Pons (tissue), 1 donor: ENCODE measurements at places on chromosomes 6 and 20.

DNA sequence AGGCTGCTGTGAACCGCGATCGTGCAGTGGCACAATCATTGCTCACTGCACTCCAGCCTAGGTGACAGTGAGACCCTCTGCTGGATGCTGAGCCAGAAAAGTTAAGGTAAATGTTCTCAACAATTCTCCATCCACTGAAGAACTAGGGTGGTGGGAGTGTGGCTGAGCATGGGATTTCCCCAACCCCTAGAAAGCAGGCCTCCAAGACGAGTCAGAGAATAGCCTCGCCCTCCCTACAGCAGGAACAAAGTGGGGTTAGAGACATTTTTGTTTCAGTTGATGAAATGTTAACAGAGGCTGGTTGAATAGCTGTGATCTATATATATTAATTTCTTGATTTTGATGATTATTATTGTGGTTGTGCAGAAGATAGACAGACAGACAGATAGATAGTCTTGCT is 6.1 kb upstream of the ALDH8A1 start:
- no peak for DNase-seq

DNA sequence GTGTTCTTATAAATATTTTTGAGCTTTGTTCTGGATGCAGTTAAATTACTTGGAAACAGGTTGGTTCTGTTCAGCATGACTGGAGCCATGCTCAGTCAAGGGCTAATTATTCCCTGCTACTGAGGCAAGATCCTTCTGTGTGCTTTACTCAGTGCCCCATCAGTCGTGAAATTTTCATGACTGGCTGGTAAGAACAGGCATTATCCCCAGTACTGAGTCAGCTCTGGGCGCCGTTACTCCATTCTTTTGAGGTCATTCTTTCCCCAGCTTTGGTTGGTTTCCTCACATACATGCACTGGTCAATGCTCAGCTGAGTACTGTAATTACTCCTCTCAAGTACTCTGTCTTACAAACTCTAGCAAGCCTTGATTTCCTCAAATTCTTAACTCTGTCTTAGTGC is 71.3 kb downstream of the CDKAL1 start:
- DNase-seq, result no peak

- DNase-seq, result no peak
These were observed 27.6 kb upstream of the HLA-C start for GRCh38 chr6:31299511-31299910.

GRCh38 chr6:34246563-34247391 is 2.0 kb downstream of the SMIM29 start:
- no peak for DNase-seq

DNA sequence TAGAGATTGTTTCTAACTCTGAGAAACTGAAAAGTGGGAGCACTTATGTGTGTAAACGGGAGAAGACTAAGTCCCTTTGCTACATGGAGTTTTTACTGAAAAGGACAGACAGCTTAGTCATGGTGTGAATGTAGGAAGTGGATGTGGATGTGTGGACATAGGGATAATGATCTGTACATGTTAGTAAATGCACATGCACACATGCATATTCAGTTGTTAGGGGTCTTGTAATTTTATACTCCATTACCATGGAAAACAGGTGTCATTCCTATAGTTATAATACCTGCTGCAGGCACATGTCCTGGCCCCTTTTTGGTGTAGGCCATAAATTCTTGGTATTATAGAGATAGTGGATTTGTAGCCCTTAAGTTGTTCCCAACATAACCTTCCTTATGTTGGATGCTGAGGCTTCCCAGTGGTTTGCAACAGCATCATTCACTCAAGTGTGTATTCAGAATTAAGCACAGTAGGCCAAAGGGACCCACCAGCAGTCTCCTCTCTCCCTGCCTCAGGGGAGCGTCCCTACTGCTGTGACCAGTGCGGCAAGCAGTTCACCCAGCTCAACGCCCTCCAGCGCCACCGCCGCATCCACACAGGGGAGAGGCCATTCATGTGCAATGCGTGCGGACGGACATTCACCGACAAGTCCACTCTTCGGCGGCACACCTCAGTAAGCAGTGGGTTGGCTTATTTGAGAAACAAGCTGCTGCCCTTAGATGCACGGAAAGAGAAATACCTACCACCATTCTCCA is 7.3 kb downstream of the GZF1 start:
- DNase-seq, result no peak

- DNase-seq, result no peak
These were observed 1352.6 kb upstream of the GJE1 start for GRCh38 chr6:140779991-140780596.

DNA sequence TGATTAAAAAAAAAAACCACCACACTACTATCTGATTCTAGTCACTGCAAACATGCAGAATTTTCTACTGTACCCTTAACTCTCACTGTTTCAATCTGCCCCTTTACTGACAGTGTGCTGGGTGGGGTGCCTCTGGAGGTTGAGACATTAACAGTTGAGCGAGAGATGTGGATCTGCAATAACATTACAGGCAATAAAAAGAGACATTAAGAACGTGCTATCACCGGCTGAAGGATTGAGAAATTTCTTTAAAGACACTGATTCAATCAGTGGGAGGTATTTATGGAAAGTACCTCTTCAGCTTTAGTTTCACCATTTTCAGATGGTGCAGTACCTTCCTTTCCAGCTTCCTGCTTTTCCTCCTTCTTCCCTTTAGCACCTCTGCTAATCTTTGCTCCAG is 32.5 kb downstream of the HMGN3 start:
- no peak for DNase-seq
